ENCODE measurements at places on chromosomes 12 and 14.

DNA sequence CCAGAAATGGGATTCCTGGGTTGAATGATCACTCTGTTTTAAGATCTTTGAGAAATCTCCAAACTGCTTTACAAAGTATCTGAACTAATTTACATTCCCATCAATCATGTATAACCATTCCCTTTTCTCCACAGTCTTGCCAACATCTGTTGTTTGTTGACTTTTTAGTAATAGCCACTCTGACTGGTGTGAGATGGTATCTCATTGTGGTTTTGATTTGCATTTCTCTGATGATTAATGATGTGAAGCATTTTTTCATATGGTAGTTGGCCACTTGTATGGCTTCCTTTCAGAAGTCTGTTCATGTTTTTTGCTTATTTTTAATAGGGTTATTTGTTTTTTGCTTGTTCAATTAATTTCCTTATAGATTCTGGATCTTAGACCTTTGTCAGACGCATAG is 211.8 kb upstream of the AVPR1A start:
- DNase-seq: peak; percentile 27

- no peak for DNase-seq
Observed at GRCh38 chr12:75994069-75994740, 37.4 kb downstream of the PHLDA1 start.

GRCh38 chr12:108890208-108890607 is 10.3 kb downstream of the DAO start:
- DNase-seq: no peak

- peak; percentile 16 for DNase-seq
Observed at GRCh38 chr12:23113781-23114180, 488.8 kb downstream of the ETNK1 start.

DNA sequence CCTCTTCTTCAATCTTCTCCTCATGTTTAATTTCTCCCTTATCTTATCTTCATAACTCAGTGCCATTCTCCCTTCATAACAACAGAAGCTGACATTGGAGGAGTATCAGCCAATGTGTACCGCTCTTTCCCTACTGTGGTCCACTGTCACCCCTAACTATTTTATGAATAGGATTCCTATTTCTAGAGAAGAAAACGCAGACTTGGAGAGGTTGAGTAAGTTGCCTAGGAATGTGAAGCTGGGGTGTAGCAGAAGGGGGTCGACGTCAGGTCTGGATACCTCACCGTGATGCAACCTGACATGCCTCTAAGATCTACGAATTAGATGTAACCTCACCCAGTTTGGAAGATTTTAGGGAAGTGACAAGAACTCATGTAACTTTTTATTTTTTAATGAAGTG is 17.1 kb downstream of the LMO3 start:
- DNase-seq: no peak

GRCh38 chr12:9256758-9257405 is 48.7 kb upstream of the PZP start:
- no peak for DNase-seq

DNA sequence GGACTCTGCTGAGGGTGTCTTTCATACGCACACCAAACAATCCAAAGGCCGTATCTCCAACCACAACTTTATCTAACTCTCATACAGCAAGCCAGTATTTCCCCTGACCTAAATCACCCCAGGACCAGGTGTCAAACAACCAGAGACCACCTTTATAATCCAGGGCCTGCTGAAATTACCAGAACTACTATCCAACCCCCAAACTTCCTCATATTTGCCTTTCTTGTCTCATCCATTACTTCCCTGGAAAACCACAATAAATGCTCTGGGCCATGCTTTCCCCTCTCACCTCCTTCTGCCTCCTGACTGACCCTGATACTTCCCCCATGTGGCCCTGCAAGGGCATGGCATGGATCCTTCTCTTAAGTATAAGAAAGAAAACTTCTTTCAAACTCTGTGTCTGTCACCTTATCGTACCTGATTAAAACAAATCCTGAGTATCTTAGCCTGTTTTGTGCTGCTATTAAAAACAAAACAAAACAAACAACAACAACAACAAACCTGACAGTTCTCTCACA is 44.7 kb upstream of the CRACR2A start:
- no peak for DNase-seq
